LHCN-M2 (cell line): ENCODE measurements at places on chromosomes 3 and 15. TPM values are rescaled to one million over a fixed set of nuclear protein-coding genes. Genes with fewer than 3 reads are reported as not detected.

- no peak for DNase-seq
Observed at GRCh38 chr15:25478313-25478712, 39.5 kb upstream of the UBE3A start.

GRCh38 chr15:70182858-70183695, 85.4 kb upstream of the TLE3 start:
- DNase-seq: peak; percentile 46

Gene EPHA3
- 0.13 and 0.17 TPM in 2 replicates for total RNA-seq

Gene PATL2
- 0.19 and 0.57 TPM in 2 replicates for total RNA-seq

Gene TMEM202
- total RNA-seq: not detected in 2 replicates

Gene GABRG3
- not detected in 2 replicates for total RNA-seq

Gene C2CD4A
- not detected in 2 replicates for total RNA-seq

Gene ZNF35
- 17.1 and 20.1 TPM in 2 replicates for total RNA-seq
